ENCODE measurements at places on chromosomes 7 and 10. TPM values are rescaled to one million over a fixed set of nuclear protein-coding genes. Genes with fewer than 3 reads are reported as not detected.

DNA sequence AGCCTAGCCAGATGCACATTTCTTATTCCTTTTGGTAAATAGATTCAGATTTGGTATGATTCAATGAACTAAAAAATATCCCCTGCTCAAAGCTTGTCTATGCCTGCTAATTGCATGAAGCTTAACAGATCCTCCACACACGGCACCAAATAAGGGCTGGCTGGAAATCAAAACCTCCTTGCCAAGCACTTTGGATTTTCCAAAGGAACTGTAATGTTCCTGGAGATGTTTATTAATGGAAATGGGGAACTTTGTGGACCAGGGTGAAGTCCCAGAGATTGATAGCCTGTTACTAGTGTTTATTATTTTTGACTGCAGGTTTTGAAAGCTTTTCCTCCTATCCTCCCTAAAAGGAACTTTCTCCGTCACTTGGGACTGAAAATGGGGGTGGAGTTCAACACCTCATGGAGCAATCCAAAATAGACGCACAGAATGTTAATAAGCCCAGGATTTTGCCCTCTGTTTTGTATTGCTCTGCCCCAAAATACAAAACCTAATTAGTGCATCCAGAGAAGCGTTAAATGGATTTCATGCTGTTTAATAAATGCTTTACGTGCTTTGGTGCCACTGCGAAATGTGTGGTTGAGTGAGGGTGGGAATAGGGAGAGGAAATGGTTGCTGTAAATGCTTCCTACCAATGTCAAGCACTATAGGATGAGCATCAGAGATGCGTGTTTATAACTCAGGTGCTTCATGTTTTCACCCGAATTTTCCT lies 1027.7 kb downstream of the LRMDA start:
- no peak overlapping the region for H3K4me3 ChIP-seq
- H3K4me1 ChIP-seq, result peaks cover 8% of the 10 kb centered on the region
- H3K27ac ChIP-seq, result no peak overlapping the region

- H3K27me3 ChIP-seq, result no peaks in the 10 kb centered on the region
- no peak overlapping the region for H3K4me3 ChIP-seq
- no peaks in the 10 kb centered on the region for H3K36me3 ChIP-seq
- DNase-seq, result no peak
These were observed 66.1 kb upstream of the JCAD start for GRCh38 chr10:30125496-30125895.

GRCh38 chr7:20393616-20394015 lies 62.9 kb downstream of the ITGB8 start:
- no peak overlapping the region for H3K4me3 ChIP-seq
- no peaks in the 10 kb centered on the region for H3K27me3 ChIP-seq
- DNase-seq, result no peak
- no peak overlapping the region for H3K27ac ChIP-seq

DNA sequence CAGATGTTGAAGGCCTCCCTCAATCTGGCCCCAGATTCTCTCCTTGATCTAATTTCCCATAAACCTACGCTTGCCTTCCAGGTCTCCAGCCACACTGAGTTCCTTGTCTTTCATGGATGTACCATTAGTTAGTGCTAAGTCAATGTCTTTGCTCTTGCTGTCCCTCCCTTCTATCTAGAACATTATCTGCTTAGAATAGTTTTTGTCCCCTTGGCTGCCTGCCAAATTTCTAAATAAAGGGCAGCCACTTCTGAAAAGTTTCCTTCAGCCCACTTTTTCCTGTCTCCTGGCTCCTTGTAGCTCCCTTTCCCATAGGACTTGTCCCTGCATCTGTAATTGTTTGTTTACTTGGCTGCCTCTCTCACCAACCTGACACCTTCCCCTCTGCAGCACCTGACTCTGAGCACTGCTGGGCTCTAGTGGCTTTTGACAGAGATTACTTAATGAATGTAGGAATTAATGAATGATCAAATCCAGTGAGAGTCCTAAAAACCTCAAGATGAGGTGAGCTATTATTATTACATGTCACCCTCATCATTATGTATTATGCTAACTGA lies 58.3 kb downstream of the CXCL12 start:
- no peak overlapping the region for H3K27ac ChIP-seq
- DNase-seq, result no peak
- H3K4me3 ChIP-seq, result no peak overlapping the region

DNA sequence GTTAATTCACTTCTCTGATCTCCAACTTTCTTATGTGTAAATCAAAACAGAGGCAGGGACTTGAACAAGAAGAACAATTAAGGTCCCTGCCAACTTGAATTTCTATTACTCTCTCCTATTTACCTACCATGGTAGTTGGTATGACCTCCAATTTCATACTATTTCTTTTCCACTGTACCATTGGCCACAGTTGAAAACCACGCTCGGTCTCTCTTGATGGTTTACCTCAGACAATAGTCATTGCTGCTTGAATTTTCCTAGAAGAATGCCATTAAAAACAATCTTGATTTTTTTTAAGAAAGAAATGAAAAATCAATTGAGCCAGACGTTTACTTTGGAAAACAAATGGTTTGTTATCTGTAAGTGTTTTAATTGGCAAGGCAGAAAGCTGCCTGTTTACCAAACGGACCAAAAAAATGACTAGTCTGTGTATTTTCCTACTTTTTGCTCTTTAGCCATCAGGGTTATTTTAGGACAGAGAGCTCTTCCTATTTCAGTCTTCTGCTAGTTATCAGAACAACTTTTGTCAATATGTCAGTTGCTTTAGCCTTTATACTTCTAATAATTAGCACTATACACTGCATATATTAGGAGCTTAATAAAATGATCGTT lies 157.5 kb upstream of the PLXDC2 start:
- H3K4me3 ChIP-seq, result no peak overlapping the region
- no peaks in the 10 kb centered on the region for H3K27me3 ChIP-seq
- no peaks in the 10 kb centered on the region for H3K36me3 ChIP-seq
- H3K27ac ChIP-seq, result no peak overlapping the region
- no peaks in the 10 kb centered on the region for H3K4me1 ChIP-seq

GRCh38 chr10:86349940-86350630 lies 16.5 kb downstream of the GRID1 start:
- no peak for DNase-seq
- H3K4me1 ChIP-seq, result no peaks in the 10 kb centered on the region
- H3K4me3 ChIP-seq, result no peak overlapping the region
- no peak overlapping the region for H3K27ac ChIP-seq
- H3K36me3 ChIP-seq, result no peaks in the 10 kb centered on the region

- H3K27ac ChIP-seq, result no peak overlapping the region
- no peak for DNase-seq
- H3K27me3 ChIP-seq, result no peaks in the 10 kb centered on the region
- H3K4me1 ChIP-seq, result no peaks in the 10 kb centered on the region
- peaks cover 51% of the 10 kb centered on the region for H3K36me3 ChIP-seq
- H3K4me3 ChIP-seq, result no peak overlapping the region
These were observed 68.7 kb upstream of the OGDHL start for GRCh38 chr10:49830846-49831245.

- no peaks in the 10 kb centered on the region for H3K36me3 ChIP-seq
- no peaks in the 10 kb centered on the region for H3K27me3 ChIP-seq
- DNase-seq, result no peak
- H3K4me1 ChIP-seq, result peaks cover 12% of the 10 kb centered on the region
- H3K27ac ChIP-seq, result no peak overlapping the region
These were observed 38.2 kb downstream of the FOXL3 start for GRCh38 chr7:327991-328702.

GRCh38 chr7:64630496-64630895 lies 35.4 kb upstream of the ZNF107 start:
- H3K27ac ChIP-seq, result no peak overlapping the region
- no peak overlapping the region for H3K4me3 ChIP-seq
- H3K4me1 ChIP-seq, result peaks cover 11% of the 10 kb centered on the region
- no peak for DNase-seq

GRCh38 chr7:124940306-124940705 lies 10.7 kb upstream of the POT1 start:
- no peak overlapping the region for H3K4me3 ChIP-seq
- no peaks in the 10 kb centered on the region for H3K4me1 ChIP-seq
- no peak overlapping the region for H3K27ac ChIP-seq
- no peak for DNase-seq
- no peaks in the 10 kb centered on the region for H3K36me3 ChIP-seq

- H3K27me3 ChIP-seq, result no peaks in the 10 kb centered on the region
- H3K4me1 ChIP-seq, result peaks cover 37% of the 10 kb centered on the region
- peak overlapping the region; percentile 52 for H3K27ac ChIP-seq
- H3K36me3 ChIP-seq, result no peaks in the 10 kb centered on the region
These were observed 324.2 kb upstream of the ZMIZ1 start for GRCh38 chr10:78744491-78745090.

DNA sequence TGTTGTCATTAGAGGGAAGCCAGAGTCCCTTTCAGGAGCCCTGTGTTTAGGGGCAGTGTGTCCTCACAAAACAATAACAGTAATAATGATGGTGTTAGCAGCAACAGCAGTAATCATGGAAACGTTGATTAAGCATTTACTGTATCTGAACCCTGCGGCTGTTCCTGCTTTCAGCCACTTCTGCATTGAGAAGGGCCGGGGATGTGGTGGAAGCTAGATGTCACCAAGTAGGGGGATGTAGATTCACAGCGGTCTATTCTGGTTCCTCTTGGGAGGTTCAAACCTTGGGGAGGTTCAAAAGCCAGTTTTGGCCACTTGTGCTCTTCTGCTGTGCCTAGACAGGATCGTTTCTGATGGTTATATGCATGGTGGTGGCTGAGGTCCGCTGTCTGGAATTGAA lies 44.8 kb downstream of the PRPF18 start:
- H3K27ac ChIP-seq, result no peak overlapping the region
- H3K4me3 ChIP-seq, result no peak overlapping the region
- DNase-seq, result no peak
- H3K27me3 ChIP-seq, result no peaks in the 10 kb centered on the region
- no peaks in the 10 kb centered on the region for H3K4me1 ChIP-seq
- H3K36me3 ChIP-seq, result peaks cover 28% of the 10 kb centered on the region

DNA sequence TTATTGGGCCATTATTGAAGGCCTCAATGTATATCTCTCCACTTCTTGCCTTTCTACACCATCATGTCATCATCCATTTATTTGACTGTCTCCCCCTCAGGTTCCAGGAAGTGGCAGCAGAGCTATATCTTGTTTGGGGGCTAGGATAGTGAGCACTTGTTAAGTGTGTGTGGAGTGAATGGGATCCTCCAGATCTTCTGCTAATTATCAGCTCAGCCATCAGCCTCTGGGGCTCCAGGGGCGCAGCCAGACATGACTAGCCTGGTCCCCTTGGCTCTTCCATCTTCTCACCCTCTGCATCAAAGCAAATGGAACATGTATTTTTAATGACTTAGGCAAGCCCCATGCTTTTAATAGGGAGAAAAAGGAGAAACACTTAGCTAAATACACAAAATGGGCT lies 176.5 kb downstream of the ARHGAP12 start:
- no peak overlapping the region for H3K4me3 ChIP-seq
- peaks cover 30% of the 10 kb centered on the region for H3K4me1 ChIP-seq
- H3K36me3 ChIP-seq, result no peaks in the 10 kb centered on the region
- H3K27ac ChIP-seq, result no peak overlapping the region
- DNase-seq, result no peak

GRCh38 chr10:29651767-29652166 lies 17.0 kb upstream of the SVIL start:
- H3K4me1 ChIP-seq, result peaks cover 15% of the 10 kb centered on the region
- H3K4me3 ChIP-seq, result no peak overlapping the region
- H3K27ac ChIP-seq, result no peak overlapping the region
- no peaks in the 10 kb centered on the region for H3K27me3 ChIP-seq
- no peak for DNase-seq

Gene STEAP1B
- not detected for total RNA-seq

Gene PTER
- 8.9 TPM for total RNA-seq

Gene CCDC71L
- 16.3 TPM for total RNA-seq

Gene HYAL4
- 0.95 TPM for total RNA-seq

Gene ATP6V1F
- total RNA-seq, result 78.4 TPM

Gene EGR2
- 20.1 TPM for total RNA-seq

Gene PAPSS2
- total RNA-seq, result 2.4 TPM

Gene OR6V1
- not detected for total RNA-seq

Data from suprapubic skin (tissue), 4 donors.